ENCODE measurements at places on chromosomes 4 and X.

DNA sequence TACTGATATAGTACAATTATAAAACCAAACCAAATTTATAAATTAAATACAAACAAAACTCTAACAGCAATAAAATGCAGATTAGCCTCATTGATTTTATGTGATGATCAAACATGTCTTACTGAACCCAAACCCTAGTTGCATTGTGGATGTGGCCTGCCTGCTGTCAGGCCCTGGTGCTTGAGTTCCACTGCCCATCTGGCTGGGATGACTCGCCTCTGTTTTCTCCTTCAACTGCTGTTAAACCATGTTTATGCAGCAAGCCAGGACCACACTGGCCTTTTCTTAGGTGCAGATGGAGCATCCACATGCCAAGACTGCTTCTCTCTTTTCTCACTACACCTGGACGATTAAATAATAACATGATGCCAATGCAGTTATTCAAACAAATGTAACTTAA lies 22.6 kb downstream of the NAP1L5 start:
- DNase-seq: no peak

DNA sequence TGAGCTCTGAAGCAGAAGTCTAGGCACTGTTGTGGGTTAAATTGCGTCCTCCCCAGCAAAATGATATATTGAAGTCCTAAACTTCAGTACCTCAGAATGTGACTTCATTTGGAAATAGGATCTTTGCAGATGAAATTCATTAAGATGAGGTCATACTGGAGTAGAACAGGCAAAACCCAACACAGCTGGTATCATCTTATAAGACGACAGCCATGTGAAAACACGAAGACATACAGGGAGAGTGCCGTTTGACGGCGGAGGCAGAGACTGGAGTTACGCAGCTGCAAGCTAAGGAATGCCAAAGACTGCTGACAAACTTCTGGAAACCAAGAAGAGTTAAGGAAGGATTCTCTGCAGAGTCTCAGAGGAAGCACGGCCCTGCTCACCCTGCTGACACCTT lies 241.5 kb downstream of the MAML3 start:
- no peak for DNase-seq

DNA sequence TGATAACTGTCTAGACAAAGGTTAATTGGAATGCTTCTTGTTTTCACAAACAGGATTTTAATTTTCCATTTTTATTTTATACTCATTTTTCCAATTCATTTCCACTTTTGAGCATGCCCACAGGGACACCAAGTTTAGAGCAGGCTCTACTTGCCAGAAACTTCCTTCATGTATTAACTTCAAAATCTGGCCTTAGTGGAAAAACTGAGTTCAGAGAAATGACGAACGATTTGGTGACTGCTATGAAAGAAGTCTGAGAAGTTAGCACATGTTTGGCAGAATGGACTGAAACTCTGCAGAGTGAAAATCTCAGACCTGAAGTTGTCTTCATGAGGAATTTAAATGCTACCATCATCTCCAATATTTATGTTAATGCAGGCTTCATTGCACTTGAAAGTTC lies 214.1 kb downstream of the THOC2 start:
- no peak for DNase-seq

GRCh38 chr4:13452927-13453579 lies 31.1 kb downstream of the RAB28 start:
- no peak for DNase-seq

DNA sequence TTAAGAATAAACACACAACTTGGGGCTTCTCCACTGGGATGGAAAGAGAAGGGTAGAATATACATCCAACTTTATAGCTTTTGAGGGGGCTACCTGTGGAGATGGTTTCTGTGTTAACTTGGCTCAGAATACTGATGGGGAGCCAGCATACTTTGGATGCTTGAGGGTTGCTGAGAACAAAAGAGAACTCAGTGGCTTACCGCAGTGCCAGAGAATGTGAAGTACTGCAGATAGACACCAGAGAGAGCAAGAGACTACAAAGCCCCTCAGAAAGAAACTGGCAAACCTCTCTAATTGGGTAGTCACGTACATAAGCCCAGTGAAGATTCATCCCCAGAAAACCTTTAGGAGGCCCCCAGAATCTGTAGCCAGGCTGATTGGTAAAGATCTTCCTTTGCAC lies 214.4 kb downstream of the DCHS2 start:
- DNase-seq: peak; percentile 81

DNA sequence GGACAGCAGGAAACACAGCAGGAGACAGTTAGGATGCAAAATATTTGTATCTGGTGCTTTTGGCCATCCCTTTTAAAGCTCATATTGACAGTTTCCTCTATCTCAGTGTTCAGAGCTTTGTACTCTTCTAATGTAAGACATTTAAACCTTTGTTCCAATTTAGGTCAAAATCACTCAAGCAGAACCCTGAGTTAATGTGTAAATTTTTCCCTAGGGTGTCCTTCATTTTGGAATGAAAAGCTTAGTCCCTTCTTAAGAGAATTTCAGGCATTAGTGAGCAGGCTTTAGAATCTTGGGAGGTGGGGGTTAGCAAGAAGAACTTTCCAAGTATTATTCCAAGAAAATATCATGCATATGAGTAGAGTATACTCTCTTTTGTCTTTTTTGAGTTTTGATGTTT lies 188.7 kb downstream of the GBA3 start:
- no peak for DNase-seq

DNA sequence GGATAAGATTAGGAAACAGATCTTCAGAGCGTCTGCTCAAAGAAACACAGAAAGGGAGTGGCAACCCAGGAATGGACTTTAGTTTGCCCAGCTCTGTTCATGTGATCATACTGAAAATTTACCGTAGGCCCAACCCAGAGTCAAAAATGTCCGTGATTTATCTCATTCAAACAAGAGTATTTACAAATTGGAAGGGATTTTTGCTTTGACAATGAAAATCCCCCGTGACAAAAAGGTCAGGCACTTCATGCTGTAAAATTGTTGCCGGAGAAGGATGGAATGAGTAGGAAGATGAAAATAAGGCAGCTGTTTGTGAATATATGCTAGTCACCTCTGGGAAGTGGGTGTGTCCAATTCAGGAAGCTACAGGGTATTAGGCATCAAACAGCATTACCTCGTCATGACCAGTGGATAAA lies 1.2 kb downstream of the SULT1B1 start:
- no peak for DNase-seq

DNA sequence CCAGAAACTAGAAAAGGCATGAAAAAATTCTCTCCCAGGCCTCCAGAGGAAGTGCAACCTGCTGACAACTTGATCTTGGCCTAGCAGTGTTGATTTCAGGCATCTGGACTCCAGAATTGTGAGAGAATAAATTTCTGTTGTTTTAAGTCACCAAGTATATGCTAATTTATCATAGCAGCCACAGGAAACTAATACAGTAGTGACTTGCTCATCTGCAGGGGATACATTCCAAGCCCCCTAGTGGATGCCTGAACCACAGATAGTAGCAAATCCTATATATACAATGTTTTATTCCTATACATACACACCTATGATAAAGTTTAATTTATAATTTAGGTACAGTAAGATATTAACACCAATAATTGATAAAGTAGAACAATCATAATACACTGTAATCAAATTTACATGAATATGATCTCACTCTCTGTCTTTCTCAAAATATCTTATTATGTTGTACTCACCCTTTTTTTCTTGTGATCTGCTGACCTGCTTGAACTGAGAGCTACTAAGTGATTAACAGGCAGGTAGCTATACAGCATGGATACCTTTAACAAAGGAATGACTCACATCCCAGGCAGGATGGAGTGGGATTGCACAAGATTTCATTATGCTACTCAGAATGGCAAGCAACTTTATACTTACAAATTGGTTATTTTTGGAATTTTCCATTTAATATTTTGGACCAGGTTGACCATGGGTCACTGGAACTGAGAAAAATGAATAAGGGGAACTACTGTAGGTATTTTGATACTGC lies 501.1 kb downstream of the KCNIP4 start:
- no peak for DNase-seq

- no peak for DNase-seq
These were observed 22.8 kb downstream of the PDLIM3 start for GRCh38 chr4:185512516-185512915.

DNA sequence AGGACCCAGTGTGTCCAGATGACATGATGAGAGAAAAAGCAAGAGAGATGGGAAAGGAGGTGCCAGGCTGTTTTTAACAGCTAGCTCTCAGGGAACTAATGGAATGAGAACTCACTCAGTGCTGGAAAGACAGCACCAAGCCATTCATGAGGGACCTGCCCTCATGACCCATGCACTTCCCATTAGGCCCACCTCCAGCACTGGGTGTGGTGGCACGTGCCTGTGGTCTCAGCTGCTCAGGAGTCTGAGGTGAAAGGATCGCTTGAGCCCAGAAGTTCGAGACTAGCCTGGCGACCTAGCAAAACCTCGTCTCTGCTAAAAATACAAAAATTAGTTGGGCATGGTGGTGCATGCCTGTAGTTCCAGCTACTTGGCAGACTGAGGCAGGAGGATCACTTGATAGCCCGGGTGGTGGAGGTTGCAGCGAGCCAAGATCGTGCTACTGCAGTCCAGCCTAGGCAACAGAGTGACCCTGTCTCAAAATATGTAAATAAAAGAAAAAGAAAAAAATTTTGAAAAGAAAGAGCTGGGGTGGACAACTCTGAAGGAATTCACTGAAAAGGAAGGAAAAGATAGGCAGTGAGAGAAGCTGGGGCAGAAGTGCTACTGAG lies 50.9 kb downstream of the FAM193A start:
- DNase-seq: no peak

GRCh38 chrX:121949041-121949760 lies 901.8 kb downstream of the GLUD2 start:
- DNase-seq: no peak

DNA sequence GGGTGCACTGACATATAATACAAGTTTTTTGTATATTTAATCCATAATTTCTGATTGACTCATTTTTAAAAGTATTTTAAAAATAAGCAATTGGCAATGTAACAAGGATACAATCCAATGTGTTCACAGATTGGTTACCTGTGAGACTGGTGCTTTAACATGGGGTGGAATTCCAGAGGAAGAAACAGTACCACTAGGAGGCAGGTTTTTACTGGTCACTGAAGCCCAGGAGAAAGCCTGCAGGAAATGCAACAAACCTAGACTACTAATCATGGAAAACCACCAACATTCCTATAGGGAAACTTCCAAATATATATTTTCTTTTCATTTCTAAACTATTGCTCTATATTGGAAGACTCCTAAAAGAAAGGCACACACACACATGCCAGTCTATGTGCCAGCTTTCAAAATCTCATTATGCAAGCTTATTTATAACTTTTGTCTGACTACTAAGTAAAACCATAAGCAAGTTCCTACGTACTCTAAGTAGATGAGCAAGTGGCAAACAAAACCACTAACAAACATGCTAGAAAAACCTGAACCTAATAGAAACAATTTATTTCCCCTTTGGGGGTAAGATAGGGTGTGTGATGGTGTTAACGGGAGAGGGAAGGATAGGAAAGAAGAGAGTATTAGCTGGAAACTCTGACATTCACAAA lies 19.2 kb downstream of the G3BP2 start:
- DNase-seq: no peak

DNA sequence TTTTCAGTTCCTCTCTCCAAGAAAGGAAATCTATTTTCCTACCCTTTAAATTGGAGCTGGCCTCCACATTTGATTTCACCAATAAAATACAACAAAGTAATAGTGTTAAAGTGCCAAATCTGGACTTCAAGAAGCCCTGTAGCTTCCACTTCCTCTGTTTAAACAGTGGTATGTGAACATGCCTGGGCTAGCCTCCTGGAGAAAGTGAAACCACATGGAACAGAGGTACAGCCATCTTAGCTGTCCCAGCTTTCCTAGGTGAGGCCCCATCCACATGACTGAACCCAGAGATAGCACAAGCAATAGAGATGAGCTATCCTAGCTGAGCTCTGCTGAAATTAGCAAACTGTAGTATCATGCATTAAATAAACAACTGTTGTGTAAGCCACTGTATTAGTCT lies 131.8 kb upstream of the VCX start:
- no peak for DNase-seq

DNA sequence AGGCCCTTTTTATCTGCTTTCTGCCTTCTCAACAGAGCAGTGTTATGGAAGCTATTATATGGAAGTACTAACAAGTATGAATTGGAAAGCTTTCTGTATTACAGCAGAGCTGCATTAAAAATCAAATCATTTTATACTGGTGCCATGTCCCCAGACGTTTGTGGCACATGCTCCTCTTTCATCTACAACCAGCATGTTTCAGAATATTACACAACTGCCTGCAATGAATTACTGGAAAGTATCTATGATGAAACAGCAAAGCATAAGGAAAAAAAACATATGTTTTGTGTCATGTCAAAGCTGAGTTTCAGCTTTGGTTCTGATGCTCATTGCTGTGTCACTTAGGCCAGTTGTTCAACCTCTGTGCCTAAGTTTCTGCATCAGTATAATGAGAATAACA lies 576.8 kb downstream of the GBA3 start:
- DNase-seq: no peak
